SJSA1 (cell line): ENCODE measurements at places on chromosomes 7 and 10.

GRCh38 chr7:82204694-82205093 lies 238.9 kb downstream of the CACNA2D1 start:
- H3K4me3 ChIP-seq, result no peak overlapping the region
- no peaks in the 10 kb centered on the region for H3K36me3 ChIP-seq
- no peak overlapping the region for H3K27ac ChIP-seq
- DNase-seq, result no peak
- peaks cover 4% of the 10 kb centered on the region; the same call in 1 of the 2 replicates for H3K4me1 ChIP-seq

GRCh38 chr10:8539056-8539455 lies 484.6 kb downstream of the GATA3 start:
- H3K27me3 ChIP-seq, result no peaks in the 10 kb centered on the region
- H3K4me3 ChIP-seq, result no peak overlapping the region
- H3K4me1 ChIP-seq, result no peaks in the 10 kb centered on the region
- no peak overlapping the region for H3K27ac ChIP-seq
- no peaks in the 10 kb centered on the region for H3K36me3 ChIP-seq

GRCh38 chr7:47601119-47601880 lies 19.4 kb upstream of the TNS3 start:
- H3K36me3 ChIP-seq, result no peaks in the 10 kb centered on the region
- H3K4me1 ChIP-seq, result peaks cover 73% of the 10 kb centered on the region
- H3K4me3 ChIP-seq, result no peak overlapping the region
- peak; percentile 75 for DNase-seq
- peak overlapping the region; percentile 77 for H3K27ac ChIP-seq

- H3K4me3 ChIP-seq, result no peak overlapping the region
- no peak for DNase-seq
- no peaks in the 10 kb centered on the region for H3K4me1 ChIP-seq
- H3K27ac ChIP-seq, result no peak overlapping the region
Measured at GRCh38 chr10:1488970-1489548, 248.3 kb downstream of the ADARB2 start.

DNA sequence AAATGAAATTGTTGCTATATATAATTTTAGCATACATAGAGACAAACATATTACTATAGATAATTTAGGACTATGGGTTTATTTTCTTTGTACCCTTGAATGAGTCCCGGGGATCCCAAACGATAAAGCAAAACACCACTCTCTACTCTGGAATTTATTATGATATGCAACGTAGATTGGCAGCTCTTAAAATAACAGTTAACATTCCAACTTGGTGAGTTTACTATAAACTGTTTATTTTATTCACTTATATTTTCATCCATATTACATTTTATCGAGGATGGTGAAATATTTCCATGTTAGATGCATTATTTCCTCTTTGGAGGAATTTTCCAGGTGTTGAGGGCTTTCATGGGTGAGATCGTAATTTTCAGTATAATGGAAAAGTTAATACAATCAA lies 138.7 kb upstream of the DGKB start:
- H3K4me1 ChIP-seq, result peaks cover 12% of the 10 kb centered on the region
- no peaks in the 10 kb centered on the region for H3K36me3 ChIP-seq
- no peaks in the 10 kb centered on the region for H3K27me3 ChIP-seq
- DNase-seq, result no peak
- no peak overlapping the region for H3K4me3 ChIP-seq

GRCh38 chr10:97353945-97354344 lies 19.4 kb upstream of the FRAT2 start:
- no peaks in the 10 kb centered on the region for H3K4me1 ChIP-seq
- no peaks in the 10 kb centered on the region for H3K27me3 ChIP-seq
- no peak overlapping the region for H3K4me3 ChIP-seq
- H3K27ac ChIP-seq, result no peak overlapping the region

- no peaks in the 10 kb centered on the region for H3K27me3 ChIP-seq
- DNase-seq, result peak; percentile 9
- H3K4me1 ChIP-seq, result peaks cover 34% of the 10 kb centered on the region
Measured at GRCh38 chr7:116583653-116584052, 58.8 kb downstream of the CAV1 start.

DNA sequence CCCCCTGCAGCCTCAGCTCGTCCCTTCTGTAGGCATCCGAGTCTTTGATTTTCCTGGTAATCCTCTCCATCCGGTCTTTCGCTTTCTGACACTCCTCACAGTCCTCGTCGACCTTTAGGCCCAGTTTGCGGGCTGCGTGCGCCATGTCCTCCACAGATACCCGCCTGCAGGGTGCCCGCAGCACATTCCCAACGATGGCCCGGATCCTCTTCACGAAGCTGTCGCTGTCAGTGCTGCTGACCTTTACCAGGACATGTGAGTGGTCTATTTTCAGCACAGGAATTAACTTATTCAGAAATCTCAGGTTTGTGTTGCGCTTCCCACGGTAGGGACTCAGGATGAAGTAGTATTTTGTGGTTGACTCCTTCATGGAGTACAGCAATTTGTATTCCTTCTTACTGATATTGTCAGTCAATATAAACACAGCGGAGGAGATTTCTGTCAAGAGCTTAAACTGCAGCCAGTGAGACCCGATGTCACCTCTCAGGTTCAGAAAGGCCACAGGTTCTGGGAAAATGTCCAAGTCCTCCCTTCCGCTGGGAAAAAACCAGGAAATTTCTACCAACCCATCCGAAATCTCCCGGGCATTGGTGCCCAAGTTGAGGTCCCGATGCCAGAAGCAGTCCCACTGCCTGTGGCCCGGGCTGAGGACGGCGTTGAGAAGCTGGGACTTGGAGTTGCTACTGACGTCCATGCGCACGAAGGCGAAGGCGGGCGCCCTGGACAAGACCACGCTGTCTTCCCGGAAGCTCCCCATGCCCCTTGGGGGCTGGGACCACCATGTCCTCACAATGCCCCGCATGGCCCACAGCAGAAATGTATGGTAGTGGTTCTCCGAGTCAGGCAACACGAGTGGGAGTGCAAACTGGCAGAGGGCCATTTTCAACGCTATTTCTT lies 8.9 kb upstream of the MRPS24 start:
- no peak overlapping the region for H3K4me3 ChIP-seq
- no peak for DNase-seq
- peaks cover 35% of the 10 kb centered on the region for H3K4me1 ChIP-seq
- H3K27ac ChIP-seq, result no peak overlapping the region
- H3K27me3 ChIP-seq, result no peaks in the 10 kb centered on the region

DNA sequence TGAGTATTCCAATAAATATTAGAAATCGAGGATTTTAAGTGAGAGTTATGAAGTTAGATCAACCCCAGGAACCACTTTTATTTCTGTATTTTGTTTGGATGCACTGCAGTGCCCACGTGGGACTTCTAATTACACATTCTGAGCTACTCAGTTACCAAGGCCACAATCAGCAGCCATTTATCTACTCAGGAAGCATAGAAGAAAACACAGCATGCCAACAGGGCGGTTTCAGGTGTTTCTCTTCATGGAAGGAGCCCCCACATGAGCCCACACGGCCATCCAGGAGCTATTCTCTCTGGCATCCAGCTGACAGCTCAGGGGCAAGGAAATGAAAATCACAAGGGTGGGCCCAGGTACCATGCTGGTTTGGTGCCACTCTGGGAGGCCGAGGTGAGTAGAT lies 266.5 kb upstream of the MKLN1 start:
- DNase-seq, result no peak
- H3K27me3 ChIP-seq, result no peaks in the 10 kb centered on the region
- no peak overlapping the region for H3K4me3 ChIP-seq
- H3K27ac ChIP-seq, result no peak overlapping the region

DNA sequence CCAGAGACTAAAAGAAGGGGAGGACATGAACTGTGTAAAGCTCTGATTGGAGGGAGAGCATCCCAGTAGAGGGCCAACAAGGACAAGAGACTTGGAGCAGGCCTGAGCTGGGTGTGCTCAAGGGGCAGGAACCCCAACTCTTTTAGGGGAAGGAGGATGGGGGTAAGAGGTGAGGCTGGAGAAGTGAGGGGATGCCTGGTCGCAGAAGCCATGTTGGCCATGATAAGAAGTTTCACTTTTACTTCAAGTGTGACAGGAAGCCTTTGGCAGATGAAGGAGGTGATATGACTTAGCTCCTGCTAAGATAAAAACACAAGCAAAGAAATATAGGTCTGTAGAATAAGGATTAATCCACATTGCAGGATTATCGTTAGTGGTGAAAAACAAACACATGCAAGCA lies 208.3 kb downstream of the JAZF1 start:
- H3K4me3 ChIP-seq, result no peak overlapping the region
- no peak overlapping the region for H3K27ac ChIP-seq
- H3K36me3 ChIP-seq, result peaks cover 4% of the 10 kb centered on the region; the same call in 1 of the 2 replicates

DNA sequence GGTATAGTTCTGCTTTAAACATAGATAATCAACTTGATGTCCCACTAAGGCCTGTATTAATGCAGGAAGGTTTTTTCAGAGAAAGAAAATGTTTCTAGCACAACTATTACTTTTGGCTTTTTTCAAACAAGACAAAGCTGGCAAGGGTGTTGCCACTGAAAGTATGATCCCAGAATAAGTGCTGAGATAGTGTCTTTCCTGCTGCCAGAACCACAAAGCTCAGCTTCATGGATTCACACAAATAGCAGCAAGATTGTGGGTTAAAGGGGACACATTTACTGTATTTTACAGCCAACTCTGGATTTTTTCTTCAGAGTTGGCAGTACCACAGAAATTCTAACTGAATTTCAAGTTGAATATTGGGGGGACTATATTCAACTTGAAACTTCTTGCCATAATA lies 4.3 kb downstream of the NCOA4 start:
- H3K4me3 ChIP-seq, result no peak overlapping the region
- no peak overlapping the region for H3K27ac ChIP-seq
- peaks cover 34% of the 10 kb centered on the region for H3K36me3 ChIP-seq

DNA sequence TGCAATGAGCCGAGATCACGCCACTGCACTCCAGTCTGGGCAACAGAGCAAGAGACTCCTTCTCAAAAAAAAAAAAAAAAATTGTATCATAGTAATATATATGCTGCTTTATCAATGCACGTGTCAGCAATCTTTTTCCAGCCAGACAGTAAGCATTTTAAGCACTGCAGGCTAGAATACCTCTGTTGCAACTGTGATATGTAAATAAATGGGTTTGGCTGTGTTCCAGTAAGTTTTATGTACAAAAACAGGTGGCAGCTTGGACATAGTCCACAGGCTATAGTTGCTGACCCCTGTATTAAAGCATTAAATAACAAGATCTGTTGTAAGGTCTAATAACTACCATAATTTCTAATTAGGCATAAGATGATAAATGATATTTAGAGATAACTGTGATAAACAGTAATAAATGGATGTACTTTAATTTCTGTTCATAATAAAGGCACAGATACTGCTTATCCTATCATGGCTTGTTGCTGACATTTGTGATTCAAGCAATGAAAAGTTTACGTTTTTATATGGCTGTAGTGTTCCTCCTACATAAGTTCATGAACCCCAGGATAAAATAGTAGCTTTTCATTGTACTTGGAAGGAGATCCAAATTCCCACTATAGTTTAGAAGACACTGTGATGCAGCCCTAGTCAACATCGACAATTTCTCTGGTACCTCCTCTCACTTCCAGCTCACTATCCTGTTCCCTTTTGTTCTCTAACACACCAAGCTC lies 161.4 kb downstream of the ELMO1 start:
- H3K4me3 ChIP-seq, result no peak overlapping the region
- no peaks in the 10 kb centered on the region for H3K36me3 ChIP-seq
- no peak for DNase-seq
- no peaks in the 10 kb centered on the region for H3K4me1 ChIP-seq
- no peaks in the 10 kb centered on the region for H3K27me3 ChIP-seq

DNA sequence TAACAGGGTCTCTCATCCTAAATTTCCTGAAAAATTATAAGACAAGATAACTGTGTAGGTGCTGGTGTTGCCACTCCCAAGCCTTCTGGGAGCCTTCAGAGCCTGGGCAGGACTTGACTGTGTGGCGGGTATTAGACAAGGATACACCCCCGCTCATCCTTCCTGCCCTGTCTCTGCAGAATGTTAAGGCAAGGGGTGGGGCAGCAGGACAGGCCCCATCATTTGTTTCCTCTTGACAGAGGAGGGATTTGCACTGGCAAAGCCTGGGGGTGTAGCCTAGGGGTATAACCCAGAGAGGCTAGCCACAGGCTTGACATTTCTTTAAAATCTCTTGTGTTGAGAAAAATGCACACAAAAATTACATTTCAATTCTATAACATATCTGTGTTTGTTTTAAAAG lies 63.5 kb downstream of the GOLGA7B start:
- H3K4me3 ChIP-seq, result no peak overlapping the region
- H3K4me1 ChIP-seq, result no peaks in the 10 kb centered on the region
- no peaks in the 10 kb centered on the region for H3K36me3 ChIP-seq

GRCh38 chr7:31333291-31333690 lies 7.2 kb downstream of the NEUROD6 start:
- DNase-seq, result no peak
- H3K4me3 ChIP-seq, result no peak overlapping the region
- no peaks in the 10 kb centered on the region for H3K4me1 ChIP-seq
- H3K27ac ChIP-seq, result no peak overlapping the region
- H3K36me3 ChIP-seq, result no peaks in the 10 kb centered on the region

DNA sequence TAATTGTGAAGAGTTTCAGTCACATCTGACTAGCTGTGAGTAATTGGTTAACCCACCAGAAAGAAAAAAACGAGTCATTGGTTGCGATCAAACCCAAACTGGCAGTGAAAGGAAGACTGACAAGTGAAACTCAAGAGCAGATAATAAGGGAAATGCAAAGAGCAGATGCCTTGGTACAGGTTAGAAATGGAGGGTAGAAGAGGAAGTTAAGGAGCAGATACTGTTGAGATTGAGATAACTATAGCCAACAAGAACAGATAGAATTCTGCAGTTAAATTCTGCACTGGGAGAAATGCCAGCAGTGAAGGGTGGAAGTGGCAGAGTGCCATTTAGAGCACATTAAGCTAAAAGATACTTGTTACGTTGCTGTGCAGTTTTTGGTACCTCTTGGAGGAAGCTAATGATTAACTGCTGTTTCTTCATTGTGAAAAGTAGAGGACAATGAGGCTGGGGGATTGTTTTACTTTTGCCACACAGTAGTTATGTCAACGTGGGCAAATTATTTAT lies 65.8 kb downstream of the CDK13 start:
- H3K36me3 ChIP-seq, result peaks cover 11% of the 10 kb centered on the region
- no peak overlapping the region for H3K27ac ChIP-seq
- no peak overlapping the region for H3K4me3 ChIP-seq
- no peaks in the 10 kb centered on the region for H3K4me1 ChIP-seq
- H3K27me3 ChIP-seq, result no peaks in the 10 kb centered on the region

DNA sequence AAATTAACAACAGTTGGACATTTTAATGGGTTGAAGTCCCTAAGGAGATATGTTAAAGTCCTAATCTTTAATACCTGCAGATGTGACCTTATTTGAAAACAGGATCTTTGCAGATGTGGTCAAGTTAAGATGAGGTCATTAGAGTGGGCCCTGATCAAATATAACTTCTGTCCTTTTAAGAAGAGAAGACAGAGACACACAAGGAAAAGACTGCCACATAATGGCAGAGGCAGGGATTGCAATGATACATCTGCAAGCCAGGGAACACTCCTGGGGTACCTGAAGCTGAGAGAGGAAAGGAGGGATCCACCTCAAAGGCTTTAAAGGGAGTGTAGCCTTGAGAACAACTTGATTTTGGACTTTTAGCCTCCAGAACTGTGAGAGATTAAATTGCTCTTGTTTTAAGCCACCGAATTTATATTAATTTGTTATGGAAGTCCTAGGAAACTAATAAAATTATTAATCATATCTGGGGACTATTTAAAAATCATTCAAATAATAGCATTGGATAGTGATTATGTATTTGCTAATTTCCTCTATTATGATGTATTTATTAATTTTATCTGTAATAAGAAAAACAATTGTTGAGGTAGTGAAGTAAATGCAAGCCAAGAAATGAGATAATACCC lies 700.0 kb upstream of the PCDH15 start:
- DNase-seq, result no peak
- no peaks in the 10 kb centered on the region for H3K27me3 ChIP-seq
- no peaks in the 10 kb centered on the region for H3K4me1 ChIP-seq
- no peaks in the 10 kb centered on the region for H3K36me3 ChIP-seq
